CD4-positive, CD25-positive, alpha-beta regulatory T cell (primary cell): ENCODE measurements at places on chromosomes 5 and 9. TPM values are rescaled to one million over a fixed set of nuclear protein-coding genes. Genes with fewer than 3 reads are reported as not detected.
A peak's percentile ranks its signal among the peaks of the same experiment; 100 is the strongest.

DNA sequence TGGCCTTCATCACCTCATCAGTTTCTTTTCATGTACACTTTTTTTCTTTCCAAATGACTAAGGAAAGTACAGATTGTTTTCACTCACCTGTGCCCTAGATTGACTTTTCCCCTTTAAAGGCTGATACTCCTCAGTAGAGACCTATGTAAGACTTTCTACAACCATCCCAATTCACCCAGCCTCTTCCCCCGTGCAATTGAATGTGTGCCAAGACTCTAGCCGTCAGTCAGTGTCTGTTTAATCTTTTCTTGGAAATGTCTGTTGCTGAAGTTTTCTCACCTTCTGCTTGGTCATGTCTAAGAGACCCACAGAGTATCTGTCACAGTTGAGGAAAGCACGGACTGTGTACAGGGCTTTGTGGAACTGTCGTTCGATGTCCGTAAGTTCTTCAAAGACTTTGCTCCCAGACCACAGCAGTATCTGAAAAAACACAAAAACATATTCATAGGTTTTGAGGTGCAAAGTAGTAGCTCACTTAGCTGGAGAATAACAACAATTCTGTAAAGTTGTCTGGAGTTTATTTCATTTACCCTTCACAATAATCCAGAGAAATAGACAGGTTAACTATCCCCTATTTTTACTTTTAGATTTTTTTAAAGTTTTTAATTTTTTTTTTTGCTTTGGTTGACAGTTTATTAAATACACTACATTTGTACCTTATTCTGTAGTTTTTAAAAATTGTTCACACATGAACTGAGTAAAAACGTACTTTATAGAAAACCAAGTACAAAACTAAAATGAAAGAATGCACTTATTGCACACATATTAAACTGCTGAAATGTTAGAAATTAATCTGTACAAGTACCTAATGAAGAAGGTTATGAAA is 13.6 kb downstream of the PDE6A start:
- H3K4me1 ChIP-seq: no peaks in the 10 kb centered on the region
- no peak overlapping the region for H3K27ac ChIP-seq
- H3K4me3 ChIP-seq: no peak overlapping the region
- no peaks in the 10 kb centered on the region for H3K36me3 ChIP-seq
- peaks cover 3% of the 10 kb centered on the region for H3K27me3 ChIP-seq
- no peak for DNase-seq

DNA sequence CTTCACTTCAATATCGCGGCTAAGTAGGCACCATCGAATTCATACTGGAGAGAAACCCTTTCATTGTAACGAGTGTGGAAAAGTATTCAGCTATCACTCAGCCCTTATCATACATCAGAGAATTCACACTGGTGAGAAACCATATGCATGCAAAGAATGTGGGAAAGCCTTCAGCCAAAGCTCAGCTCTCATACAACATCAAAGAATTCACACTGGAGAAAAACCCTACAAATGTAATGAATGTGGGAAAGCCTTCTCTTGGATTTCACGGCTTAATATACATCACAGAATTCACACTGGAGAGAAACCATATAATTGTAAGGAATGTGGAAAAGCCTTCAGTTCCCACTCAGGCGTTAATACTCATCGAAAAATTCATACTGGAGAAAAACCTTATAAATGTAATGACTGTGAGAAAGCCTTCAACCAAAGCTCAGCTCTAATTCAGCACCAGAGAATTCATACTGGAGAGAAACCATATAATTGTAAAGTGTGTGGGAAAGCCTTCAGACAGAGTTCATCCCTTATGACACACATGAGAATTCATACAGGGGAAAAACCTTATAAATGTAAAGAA is 9.5 kb downstream of the ZNF879 start:
- H3K4me1 ChIP-seq: no peaks in the 10 kb centered on the region
- H3K36me3 ChIP-seq: peaks cover 46% of the 10 kb centered on the region
- DNase-seq: no peak
- no peak overlapping the region for H3K4me3 ChIP-seq

- no peak overlapping the region for H3K4me3 ChIP-seq
- H3K4me1 ChIP-seq: peaks cover 12% of the 10 kb centered on the region
- no peak overlapping the region for H3K27ac ChIP-seq
- H3K36me3 ChIP-seq: no peaks in the 10 kb centered on the region
- H3K27me3 ChIP-seq: no peaks in the 10 kb centered on the region
Observed at GRCh38 chr9:129336130-129336528, 158.1 kb upstream of the IER5L start.

GRCh38 chr5:153818626-153819025 is 220.1 kb downstream of the FAM114A2 start:
- H3K36me3 ChIP-seq: no peaks in the 10 kb centered on the region
- no peaks in the 10 kb centered on the region for H3K4me1 ChIP-seq
- H3K4me3 ChIP-seq: no peak overlapping the region
- no peak for DNase-seq
- no peak overlapping the region for H3K27ac ChIP-seq

SLC6A7 gene
- total RNA-seq: not detected

- H3K4me1 ChIP-seq: no peaks in the 10 kb centered on the region
- DNase-seq: no peak
- no peak overlapping the region for H3K27ac ChIP-seq
- H3K36me3 ChIP-seq: no peaks in the 10 kb centered on the region
- no peak overlapping the region for H3K4me3 ChIP-seq
- H3K27me3 ChIP-seq: peaks cover 2% of the 10 kb centered on the region
Observed at GRCh38 chr5:133141746-133142145, 89.9 kb downstream of the HSPA4 start.

DNA sequence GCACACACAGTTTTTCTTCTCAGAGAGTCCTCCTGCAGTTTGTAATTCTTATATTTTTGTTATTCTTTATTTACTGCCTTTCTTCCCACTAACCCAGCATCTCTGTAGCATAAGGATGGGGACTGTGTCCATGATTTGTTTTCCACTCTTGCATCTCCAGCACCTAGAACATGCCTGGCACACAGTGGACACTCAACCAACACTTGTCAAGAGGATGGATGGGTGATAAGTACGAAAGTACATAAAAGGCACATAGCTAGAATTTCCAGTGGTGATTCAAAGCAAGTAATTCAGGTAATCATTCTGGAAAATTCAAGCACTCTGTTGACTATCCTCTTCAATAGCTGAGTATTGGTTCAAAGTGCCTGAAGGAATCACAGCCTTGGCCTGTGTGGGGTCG is 60.2 kb upstream of the TRIO start:
- H3K36me3 ChIP-seq: no peaks in the 10 kb centered on the region
- no peak for DNase-seq
- no peak overlapping the region for H3K4me3 ChIP-seq
- no peaks in the 10 kb centered on the region for H3K4me1 ChIP-seq
- no peak overlapping the region for H3K27ac ChIP-seq
- H3K27me3 ChIP-seq: no peaks in the 10 kb centered on the region

GRCh38 chr5:115463983-115464382 is 80.6 kb downstream of the FEM1C start:
- H3K4me1 ChIP-seq: no peaks in the 10 kb centered on the region
- DNase-seq: no peak
- no peak overlapping the region for H3K27ac ChIP-seq
- H3K36me3 ChIP-seq: no peaks in the 10 kb centered on the region

PRR7 gene
- 21.8 TPM for total RNA-seq

DNA sequence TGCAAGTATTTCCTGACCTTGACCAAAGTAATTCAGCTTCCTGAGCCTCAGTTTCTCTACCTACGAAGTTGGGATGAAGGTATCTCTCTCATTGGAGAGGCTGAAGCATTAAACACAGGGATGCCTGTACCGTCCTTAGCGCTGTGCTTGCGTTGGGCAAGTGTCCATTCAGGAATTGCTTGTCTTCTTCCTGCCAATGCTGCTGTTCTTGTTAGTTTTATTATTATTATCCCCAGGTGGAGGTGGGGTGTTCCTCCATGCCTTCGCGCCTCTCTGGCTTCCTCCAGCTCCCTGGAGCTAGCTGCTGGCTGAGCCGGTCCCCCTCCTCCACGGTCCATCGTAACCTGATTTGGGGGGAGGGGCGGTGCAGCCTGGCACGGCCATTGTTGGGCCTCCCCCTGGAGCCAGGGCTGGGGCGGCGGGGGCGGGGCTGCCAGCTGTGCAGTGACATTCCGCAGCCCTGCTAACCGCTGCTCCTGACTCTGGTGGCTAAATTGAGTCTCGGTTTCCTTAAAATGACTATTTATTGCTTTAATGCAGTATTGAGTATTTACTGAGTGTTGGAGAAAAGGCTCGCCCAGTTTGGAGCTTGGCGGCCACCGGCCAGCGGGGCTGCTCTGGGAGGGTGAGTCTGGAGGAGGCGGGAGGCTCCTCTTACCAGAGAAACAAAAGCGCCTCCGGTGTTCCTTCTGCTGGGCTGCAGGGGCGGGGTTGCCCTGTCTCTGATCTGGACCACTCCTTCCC is 51.3 kb downstream of the LMX1B start:
- H3K4me1 ChIP-seq: no peaks in the 10 kb centered on the region
- DNase-seq: no peak
- peaks cover 3% of the 10 kb centered on the region for H3K27me3 ChIP-seq
- H3K36me3 ChIP-seq: no peaks in the 10 kb centered on the region
- no peak overlapping the region for H3K27ac ChIP-seq

- no peak for DNase-seq
- H3K4me3 ChIP-seq: no peak overlapping the region
- no peak overlapping the region for H3K27ac ChIP-seq
- peaks cover 3% of the 10 kb centered on the region for H3K4me1 ChIP-seq
- H3K27me3 ChIP-seq: peaks cover 2% of the 10 kb centered on the region
- H3K36me3 ChIP-seq: no peaks in the 10 kb centered on the region
Observed at GRCh38 chr5:34490506-34491250, 165.4 kb upstream of the RAI14 start.

CAMK2A gene
- total RNA-seq: not detected

GRCh38 chr5:113163328-113163727 is 186.7 kb downstream of the DCP2 start:
- no peaks in the 10 kb centered on the region for H3K4me1 ChIP-seq
- H3K36me3 ChIP-seq: no peaks in the 10 kb centered on the region
- no peak for DNase-seq
- H3K27ac ChIP-seq: no peak overlapping the region
- no peak overlapping the region for H3K4me3 ChIP-seq

GRCh38 chr5:79642210-79642609 is 30.0 kb downstream of the TENT2 start:
- H3K27me3 ChIP-seq: no peaks in the 10 kb centered on the region
- H3K27ac ChIP-seq: no peak overlapping the region
- no peak for DNase-seq
- peaks cover 83% of the 10 kb centered on the region for H3K36me3 ChIP-seq

GRCh38 chr5:162956570-162956969 is 480.8 kb upstream of the CCNG1 start:
- H3K27ac ChIP-seq: no peak overlapping the region
- no peaks in the 10 kb centered on the region for H3K4me1 ChIP-seq
- no peak for DNase-seq
- H3K27me3 ChIP-seq: no peaks in the 10 kb centered on the region
- no peaks in the 10 kb centered on the region for H3K36me3 ChIP-seq

- DNase-seq: no peak
- no peaks in the 10 kb centered on the region for H3K4me1 ChIP-seq
- no peaks in the 10 kb centered on the region for H3K36me3 ChIP-seq
- no peak overlapping the region for H3K27ac ChIP-seq
- H3K27me3 ChIP-seq: no peaks in the 10 kb centered on the region
Observed at GRCh38 chr5:124884114-124884513, 137.7 kb upstream of the ZNF608 start.

DNA sequence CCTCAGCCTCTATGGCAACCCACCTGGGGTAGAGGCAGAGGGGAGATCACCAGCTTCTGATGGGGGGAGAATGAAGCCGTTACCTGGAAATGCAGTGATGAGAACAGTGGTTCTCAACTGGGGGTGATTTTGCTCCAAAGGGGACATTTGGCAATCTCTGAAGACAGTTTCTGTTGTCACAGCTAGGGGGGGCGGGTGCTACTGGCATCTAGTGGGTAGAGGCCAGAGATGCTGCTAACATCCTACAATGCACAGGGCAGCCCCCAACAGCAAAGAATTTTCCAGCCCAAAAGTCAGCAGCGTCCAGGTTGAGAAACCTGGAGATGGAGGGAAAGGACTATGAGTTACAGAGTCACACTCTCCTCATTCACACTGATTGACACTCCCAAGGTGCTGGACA is 84.5 kb downstream of the FGF1 start:
- no peak overlapping the region for H3K4me3 ChIP-seq
- no peak overlapping the region for H3K27ac ChIP-seq
- peaks cover 17% of the 10 kb centered on the region for H3K27me3 ChIP-seq
- no peaks in the 10 kb centered on the region for H3K4me1 ChIP-seq

GRCh38 chr5:181040631-181040945 is 522 bp downstream of the BTNL9 start:
- H3K36me3 ChIP-seq: no peaks in the 10 kb centered on the region
- no peak overlapping the region for H3K27ac ChIP-seq
- no peak for DNase-seq
- no peaks in the 10 kb centered on the region for H3K4me1 ChIP-seq

GRCh38 chr9:14251154-14252071 is 62.5 kb downstream of the NFIB start:
- H3K4me1 ChIP-seq: no peaks in the 10 kb centered on the region
- H3K4me3 ChIP-seq: no peak overlapping the region
- H3K27ac ChIP-seq: no peak overlapping the region
- DNase-seq: no peak
- H3K36me3 ChIP-seq: no peaks in the 10 kb centered on the region

GRCh38 chr5:56322592-56322991 is 89.5 kb upstream of the ANKRD55 start:
- peaks cover 25% of the 10 kb centered on the region for H3K4me1 ChIP-seq
- no peaks in the 10 kb centered on the region for H3K27me3 ChIP-seq
- no peak for DNase-seq
- no peak overlapping the region for H3K4me3 ChIP-seq

PTTG1 gene
- 44.5 TPM for total RNA-seq

PPP1R26 gene
- total RNA-seq: 2.5 TPM

DNA sequence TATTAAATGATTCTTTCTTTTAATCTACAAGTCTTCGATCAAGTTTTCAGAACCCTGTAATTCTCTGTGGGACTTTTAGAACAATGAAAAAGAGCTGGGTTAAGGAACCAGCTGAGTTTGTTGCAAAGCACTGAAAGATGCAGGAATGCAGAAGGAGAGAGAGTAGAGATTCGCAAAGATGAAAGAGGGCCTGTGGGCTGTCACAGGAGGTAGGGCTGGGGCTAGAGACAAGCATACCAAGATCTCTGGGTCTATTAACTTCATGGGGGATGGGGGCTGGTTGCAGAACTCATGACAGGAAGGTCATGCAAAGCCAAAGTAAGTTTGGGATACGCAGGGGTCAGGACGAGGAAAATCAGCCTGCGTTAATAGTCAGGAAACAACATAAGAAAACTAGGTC is 81.8 kb downstream of the LURAP1L start:
- H3K4me3 ChIP-seq: no peak overlapping the region
- DNase-seq: no peak
- no peaks in the 10 kb centered on the region for H3K27me3 ChIP-seq
- no peak overlapping the region for H3K27ac ChIP-seq
- no peaks in the 10 kb centered on the region for H3K36me3 ChIP-seq
- no peaks in the 10 kb centered on the region for H3K4me1 ChIP-seq

HSPB3 gene
- total RNA-seq: not detected

SIGMAR1 gene
- 34.1 TPM for total RNA-seq

GRCh38 chr9:749716-750115 is 91.8 kb upstream of the DMRT1 start:
- peak overlapping the region; percentile 55 for H3K4me3 ChIP-seq
- no peaks in the 10 kb centered on the region for H3K27me3 ChIP-seq
- peak overlapping the region; percentile 34 for H3K27ac ChIP-seq
- no peaks in the 10 kb centered on the region for H3K36me3 ChIP-seq
- peak; percentile 77 for DNase-seq
